Activated T-helper 2 cell treated with anti-CD3 and anti-CD28 coated beads, Interferon-gamma antibody, Interleukin-2, Interleukin-4, amounts not matched to agents 10 μg/mL and 5 μg/mL and 100 μg/mL, durations not matched to agents 14 hours and 24 hours and 36 hours (primary cell): ENCODE measurements at places on chromosomes 13 and 19.
A peak's percentile ranks its signal among the peaks of the same experiment; 100 is the strongest.

DNA sequence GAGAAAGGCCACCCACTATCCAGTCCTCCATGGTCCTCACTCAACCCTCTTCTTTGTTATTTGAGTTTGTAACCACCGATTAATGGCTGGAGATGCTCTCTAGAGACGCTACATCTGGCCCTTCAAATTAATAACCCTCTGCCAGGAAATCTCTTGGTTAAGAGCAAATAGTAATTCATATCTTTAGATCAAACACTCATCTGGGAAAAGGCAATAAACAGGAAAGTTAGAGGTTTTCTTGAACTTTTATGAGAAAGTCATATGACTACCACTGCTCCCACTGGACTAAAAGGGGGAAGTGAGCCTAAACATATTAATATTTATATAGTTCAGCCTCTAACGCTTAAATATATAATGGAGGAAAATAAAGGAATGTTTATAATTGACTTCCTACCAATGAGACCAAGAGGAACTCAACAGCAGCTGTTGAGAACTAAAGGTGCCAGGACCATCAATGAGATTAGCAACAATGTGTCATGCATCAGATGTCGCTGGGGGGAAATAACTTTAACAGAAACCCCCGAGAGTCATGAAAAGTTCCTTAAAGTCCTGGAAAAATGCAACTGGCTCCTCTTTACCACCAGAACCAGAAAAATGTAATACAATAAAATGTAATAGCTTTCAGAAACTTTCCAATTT is 2.7 kb downstream of the TBC1D4 start:
- no peak for DNase-seq

DNA sequence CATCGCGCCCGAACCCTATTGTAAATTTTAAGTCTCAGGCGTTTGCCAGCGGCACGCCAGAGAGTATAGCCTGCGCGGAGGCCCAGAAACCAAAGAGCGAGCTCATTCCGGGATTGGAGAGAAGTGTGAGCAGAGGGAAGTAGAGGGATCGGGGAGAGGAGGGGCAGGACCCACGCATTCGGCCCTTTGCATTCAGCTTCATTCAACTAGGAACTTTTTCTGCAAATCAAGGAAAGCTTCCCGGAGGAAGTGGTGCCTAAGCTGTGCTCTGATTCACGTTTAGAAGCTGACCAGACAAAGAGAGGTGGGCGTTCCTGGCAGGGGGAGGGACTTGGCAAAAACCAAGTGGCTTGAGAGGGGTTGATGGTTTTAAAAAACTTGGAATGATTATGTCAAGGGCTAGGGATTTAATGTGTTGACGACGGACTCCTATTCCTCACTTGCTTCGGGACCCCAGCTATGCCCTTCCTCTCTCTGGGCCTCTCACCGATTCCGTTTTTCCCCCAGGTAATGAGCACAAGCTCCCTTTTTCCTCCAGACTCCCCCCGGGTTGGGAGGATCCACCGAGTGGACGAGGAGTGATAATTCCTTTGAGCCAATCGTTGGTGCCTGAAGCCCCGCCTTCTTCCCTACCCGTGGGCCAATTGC is 811 bp upstream of the PRMT1 start:
- peak; percentile 37 for DNase-seq

DNA sequence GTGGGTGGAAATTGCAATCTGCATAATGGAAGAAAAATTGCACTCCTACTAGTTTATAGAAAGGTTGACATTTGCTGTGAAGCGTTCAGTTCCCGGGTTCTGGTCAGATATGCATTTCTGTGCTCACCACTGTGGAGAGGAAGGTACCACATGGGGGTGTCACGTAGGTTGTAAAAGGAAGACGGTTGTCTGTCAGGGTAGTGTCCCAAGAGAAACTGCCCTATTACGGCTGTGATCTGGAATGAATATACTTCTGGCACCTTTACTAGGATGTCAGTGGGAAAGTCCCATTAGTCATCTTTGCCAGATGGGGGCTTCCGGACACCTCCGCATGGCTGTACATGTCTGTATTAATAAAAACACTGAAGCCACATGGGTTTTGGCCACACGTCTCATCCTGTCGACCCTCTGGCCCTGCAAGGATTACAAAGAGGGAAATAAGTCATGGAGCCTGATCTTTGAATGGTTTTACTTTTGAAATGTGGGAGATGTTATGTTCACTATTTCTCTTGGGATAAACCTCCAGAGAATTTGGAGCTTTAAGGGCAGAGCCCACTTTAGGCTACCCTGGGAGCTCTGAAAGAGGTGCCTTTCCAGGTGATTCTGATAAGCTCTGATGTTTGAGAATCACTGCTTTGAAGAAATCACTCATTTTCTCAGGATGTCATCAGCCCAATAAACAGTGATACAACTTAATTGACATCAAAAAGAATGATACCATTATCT is 133.9 kb downstream of the AKAP11 start:
- no peak for DNase-seq

DNA sequence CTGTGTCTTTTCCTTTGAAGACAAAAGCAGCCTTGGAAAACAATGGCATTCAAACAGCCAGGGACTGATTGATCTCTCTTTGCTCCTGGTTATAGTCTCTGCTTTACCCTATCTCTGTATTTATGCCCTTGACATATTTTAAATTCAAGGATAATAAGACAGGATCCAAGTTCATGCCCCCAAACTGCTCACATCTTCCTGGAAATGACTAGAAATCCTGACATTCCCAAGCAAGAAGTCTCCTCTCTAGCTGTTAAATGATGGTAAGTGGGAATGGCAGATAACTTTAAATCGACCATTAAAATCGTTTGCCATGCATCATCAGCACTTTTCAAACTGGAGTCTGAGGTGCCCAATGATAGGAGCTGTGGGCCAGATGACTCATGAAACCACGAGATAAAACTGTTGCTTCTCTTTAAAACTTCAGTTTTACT is 435.6 kb downstream of the FOXO1 start:
- DNase-seq, result no peak

- DNase-seq, result no peak
These were observed 13.8 kb downstream of the LRP3 start for GRCh38 chr19:33207903-33208302.

DNA sequence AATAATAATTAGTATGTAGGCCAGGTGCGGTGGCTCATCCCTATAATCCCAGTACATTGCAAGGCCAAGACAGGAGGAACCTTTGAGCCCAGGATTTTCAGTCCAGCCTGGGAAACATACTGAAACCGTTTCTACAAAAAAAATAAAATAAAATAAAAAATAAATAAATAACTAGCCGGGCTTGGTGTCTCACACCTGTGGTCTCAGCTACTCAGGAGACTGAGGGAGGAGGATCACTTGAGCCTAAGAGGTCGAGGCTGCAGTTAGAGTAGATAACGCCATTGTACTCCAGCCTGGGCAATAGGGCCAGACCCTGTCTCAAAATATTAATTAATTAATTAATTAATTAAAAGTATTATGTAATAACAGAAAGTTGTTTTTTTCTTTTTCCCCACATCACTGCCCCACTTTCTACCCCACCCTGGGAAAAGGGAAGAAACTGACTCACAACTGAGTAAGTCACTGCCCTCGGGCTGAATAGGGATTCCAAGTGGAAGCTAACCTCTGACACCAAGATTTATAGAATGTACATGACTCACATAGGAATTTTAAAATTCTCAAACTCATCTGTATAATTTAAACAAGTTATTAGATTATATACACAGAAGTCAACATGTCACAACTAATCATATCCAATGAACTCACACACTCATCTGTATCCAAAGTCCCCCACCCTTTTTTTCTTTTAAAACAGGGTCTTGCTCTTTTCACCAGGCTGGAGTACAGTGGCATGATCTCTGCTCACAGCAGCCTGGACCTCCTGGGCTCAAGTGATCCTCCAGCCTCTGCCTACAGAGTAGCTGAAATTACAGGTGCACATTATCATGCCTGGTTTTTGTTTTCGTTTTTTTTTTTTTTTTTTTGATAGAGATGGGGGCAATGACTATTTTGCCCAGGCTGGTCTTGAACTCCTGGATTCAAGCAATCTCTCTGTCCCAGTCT is 12.5 kb downstream of the ZNF611 start:
- DNase-seq, result no peak

DNA sequence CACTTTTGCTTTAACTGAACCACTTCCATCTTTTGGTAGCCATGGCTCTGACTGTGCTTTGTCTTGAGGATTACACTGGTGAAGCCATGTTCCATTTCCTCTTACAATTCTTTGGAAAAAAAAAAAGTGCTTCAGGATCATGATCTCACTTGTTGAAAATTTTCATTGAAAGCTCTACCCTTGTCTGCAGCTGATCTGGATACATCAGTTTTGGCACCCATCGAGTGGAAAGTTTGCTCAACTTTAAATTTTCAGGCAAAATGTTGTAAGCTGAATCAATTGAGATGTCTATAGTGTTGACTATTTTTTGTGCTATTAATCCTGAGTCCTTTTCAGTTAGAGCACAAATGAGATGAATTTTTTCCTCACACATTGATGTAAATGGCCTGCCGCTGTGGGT is 48.3 kb upstream of the RFXAP start:
- no peak for DNase-seq

GRCh38 chr19:12965017-12965811 is 4.2 kb upstream of the DAND5 start:
- DNase-seq, result peak; percentile 75

- no peak for DNase-seq
These were observed 21.1 kb downstream of the ARL11 start for GRCh38 chr13:49649244-49649962.

GRCh38 chr13:85230691-85231093 is 568.5 kb downstream of the SLITRK6 start:
- no peak for DNase-seq

GRCh38 chr13:99055281-99055680 is 77.4 kb upstream of the DOCK9 start:
- no peak for DNase-seq

GRCh38 chr19:38168637-38169036 is 55.4 kb downstream of the DPF1 start:
- DNase-seq, result no peak

- DNase-seq, result no peak
These were observed 569 bp downstream of the LCP1 start for GRCh38 chr13:46181377-46181839.
